ENCODE measurements at places on chromosomes 2 and 18.

DNA sequence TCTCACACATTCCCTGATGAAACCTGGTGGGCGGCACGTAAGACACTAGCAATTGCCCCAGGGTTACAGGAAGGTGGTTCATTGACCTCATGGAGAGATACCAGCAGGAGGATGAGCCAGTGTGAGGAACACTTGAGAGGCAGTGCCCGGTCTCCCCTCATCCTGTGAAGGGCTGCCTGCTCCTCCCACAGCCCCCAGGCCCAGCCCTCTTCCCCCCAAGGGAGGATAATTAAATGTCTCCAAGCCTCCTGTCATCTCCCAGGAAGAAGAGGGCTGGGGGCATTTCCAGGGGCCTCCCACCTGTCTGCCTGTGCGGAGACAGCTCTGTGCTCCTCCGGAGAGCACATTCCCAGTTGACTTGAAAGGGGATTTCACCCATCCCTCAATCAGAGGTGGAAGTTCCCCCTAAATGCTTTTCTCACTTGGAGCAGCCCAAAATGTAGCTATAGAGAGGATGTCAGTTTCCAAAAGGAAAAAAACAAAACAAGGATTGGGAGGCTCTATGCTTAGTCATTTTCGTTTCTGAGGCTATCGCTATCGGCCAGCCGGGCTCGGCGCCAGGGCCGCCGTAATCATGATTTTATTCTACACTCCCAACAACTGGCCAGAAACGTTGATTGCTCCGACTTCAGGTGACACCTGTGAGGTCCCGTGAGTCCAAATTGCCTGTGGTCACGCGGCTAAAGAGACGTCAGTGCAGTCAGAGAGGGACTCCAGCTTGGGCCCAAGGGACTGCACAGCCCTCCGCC, 7.1 kb downstream of the KCNF1 start:
- no peaks in the 10 kb centered on the region for H3K4me1 ChIP-seq
- no peak overlapping the region for H3K4me3 ChIP-seq
- H3K27me3 ChIP-seq, result peaks cover 23% of the 10 kb centered on the region
- no peak overlapping the region for H3K27ac ChIP-seq

GRCh38 chr2:96393989-96394761, 58.6 kb downstream of the NCAPH start:
- no peak for DNase-seq
- no peaks in the 10 kb centered on the region for H3K36me3 ChIP-seq
- H3K27me3 ChIP-seq, result peaks cover 2% of the 10 kb centered on the region
- H3K4me1 ChIP-seq, result peaks cover 3% of the 10 kb centered on the region
- no peak overlapping the region for H3K27ac ChIP-seq

- peaks cover 33% of the 10 kb centered on the region for H3K36me3 ChIP-seq
- H3K4me1 ChIP-seq, result peaks cover 6% of the 10 kb centered on the region
- no peaks in the 10 kb centered on the region for H3K27me3 ChIP-seq
- H3K4me3 ChIP-seq, result no peak overlapping the region
- no peak for DNase-seq
Measured at GRCh38 chr18:79102886-79103285, 33.7 kb downstream of the ATP9B start.

DNA sequence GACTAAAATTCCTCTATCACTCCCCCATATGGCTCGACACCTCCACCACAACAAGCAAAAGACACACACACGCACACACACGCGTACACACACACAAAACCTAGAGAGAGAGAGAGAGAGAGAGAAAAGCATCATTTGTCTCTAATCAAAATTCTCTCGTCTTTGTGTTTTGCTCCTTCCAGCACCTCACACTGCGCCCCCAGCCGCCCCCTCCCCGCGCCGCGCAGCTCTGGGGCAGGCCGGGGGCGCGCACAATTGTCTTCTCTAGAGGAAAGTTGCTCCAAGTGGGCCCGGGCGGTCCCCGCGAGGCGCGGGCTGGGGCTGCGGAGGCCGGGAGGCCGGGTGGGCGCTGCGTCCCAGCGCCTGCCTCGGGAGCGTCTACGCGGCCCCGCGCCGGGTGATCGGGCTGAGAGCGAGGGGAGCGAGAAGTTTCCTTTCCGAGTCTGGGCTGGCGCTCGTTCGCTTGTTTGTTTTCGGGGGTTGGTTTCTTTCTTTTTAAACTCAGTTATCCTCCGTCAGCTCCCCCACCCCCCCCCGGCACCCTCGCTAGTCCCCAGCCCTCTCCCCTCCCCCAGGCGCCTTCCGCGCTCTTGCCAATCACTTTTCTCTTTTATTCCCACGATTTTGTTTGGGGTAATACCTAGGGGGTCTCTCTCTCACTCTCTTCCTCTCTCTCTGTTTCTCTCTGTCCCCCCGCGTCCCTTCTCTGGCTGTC, 4.1 kb downstream of the ZEB2 start:
- peaks cover 12% of the 10 kb centered on the region for H3K36me3 ChIP-seq
- H3K4me1 ChIP-seq, result peaks cover 34% of the 10 kb centered on the region
- peak; percentile 50 for DNase-seq
- H3K27ac ChIP-seq, result peak overlapping the region; percentile 91

DNA sequence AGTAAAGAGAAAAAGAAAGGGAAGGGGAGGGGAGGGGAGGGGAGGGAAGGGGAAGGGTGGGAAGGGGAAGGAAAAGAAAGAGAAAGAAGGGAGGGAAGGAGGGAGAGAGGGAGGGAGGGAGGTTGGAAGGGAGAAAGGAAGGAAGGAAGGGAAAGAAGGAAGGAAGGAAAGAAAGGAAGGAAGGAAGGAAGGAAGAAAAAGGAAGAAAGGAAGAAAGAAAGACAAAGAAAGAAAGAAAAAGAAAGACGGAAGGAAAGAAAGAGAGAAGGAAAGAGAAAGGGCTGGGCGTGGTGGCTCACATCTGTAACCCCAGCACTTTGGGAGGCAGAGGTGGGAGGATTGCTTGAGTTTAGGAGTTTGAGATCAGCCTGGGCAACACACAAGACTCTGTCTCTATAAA, 24.6 kb upstream of the CCNYL1 start:
- no peak overlapping the region for H3K4me3 ChIP-seq
- no peak for DNase-seq
- no peaks in the 10 kb centered on the region for H3K36me3 ChIP-seq
- no peaks in the 10 kb centered on the region for H3K4me1 ChIP-seq
- no peak overlapping the region for H3K27ac ChIP-seq

DNA sequence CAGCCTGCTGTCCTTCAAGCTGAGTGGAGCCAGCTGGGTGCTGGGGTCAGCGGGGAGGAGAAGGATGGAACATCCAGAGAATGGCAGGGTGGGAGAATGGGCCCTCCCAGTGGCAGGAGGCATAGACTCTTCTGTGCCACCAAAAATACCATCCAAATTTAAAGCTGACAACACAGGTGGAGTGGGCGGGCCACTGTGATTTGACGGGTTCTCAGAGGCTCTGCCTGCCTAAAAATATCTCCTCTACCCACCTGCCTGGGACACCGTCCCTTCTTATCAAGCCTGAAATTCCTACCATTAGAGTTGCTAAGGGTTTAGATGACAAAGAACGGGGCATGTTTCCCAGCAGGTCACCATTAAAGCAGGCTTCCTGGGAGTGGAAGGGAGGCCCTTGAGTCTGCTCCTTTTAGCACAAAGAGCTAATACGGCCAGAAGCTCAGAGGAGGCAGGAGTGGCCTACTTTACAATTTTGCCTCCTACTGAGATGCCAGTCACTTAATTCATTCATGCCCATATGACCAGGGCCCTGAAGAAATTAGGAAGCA, 19.8 kb upstream of the MARCHF4 start:
- DNase-seq, result no peak
- no peak overlapping the region for H3K27ac ChIP-seq
- H3K4me1 ChIP-seq, result peaks cover 2% of the 10 kb centered on the region
- H3K4me3 ChIP-seq, result no peak overlapping the region
- no peaks in the 10 kb centered on the region for H3K36me3 ChIP-seq
- H3K27me3 ChIP-seq, result no peaks in the 10 kb centered on the region

- no peaks in the 10 kb centered on the region for H3K4me1 ChIP-seq
- H3K27ac ChIP-seq, result no peak overlapping the region
- H3K27me3 ChIP-seq, result no peaks in the 10 kb centered on the region
- no peak for DNase-seq
Measured at GRCh38 chr2:195763866-195764265, 106.8 kb downstream of the SLC39A10 start.

- no peak overlapping the region for H3K27ac ChIP-seq
- no peaks in the 10 kb centered on the region for H3K36me3 ChIP-seq
- no peaks in the 10 kb centered on the region for H3K4me1 ChIP-seq
Measured at GRCh38 chr2:229952256-229952835, 30.0 kb downstream of the FBXO36 start.

- no peak for DNase-seq
- H3K27me3 ChIP-seq, result no peaks in the 10 kb centered on the region
- H3K4me3 ChIP-seq, result no peak overlapping the region
- no peaks in the 10 kb centered on the region for H3K4me1 ChIP-seq
Measured at GRCh38 chr2:26670931-26671460, 21.5 kb upstream of the KCNK3 start.

GRCh38 chr2:38602136-38602731, 494 bp downstream of the HNRNPLL start:
- H3K4me1 ChIP-seq, result peaks cover 27% of the 10 kb centered on the region
- DNase-seq, result peak; percentile 59
- peak overlapping the region; percentile 84 for H3K4me3 ChIP-seq
- peaks cover 4% of the 10 kb centered on the region for H3K27me3 ChIP-seq
- no peaks in the 10 kb centered on the region for H3K36me3 ChIP-seq

- DNase-seq, result peak; percentile 47
- peak overlapping the region; percentile 4 for H3K27ac ChIP-seq
- H3K27me3 ChIP-seq, result no peaks in the 10 kb centered on the region
Measured at GRCh38 chr2:236552581-236553363, 16.9 kb upstream of the ACKR3 start.

- no peaks in the 10 kb centered on the region for H3K36me3 ChIP-seq
- H3K27me3 ChIP-seq, result no peaks in the 10 kb centered on the region
- H3K4me1 ChIP-seq, result no peaks in the 10 kb centered on the region
- H3K27ac ChIP-seq, result no peak overlapping the region
- DNase-seq, result no peak
Measured at GRCh38 chr18:39942702-39943101, 2012.3 kb upstream of the PIK3C3 start.

GRCh38 chr2:112915300-112916144, 4.6 kb downstream of the IL37 start:
- H3K4me1 ChIP-seq, result no peaks in the 10 kb centered on the region
- no peak overlapping the region for H3K27ac ChIP-seq
- DNase-seq, result no peak
- H3K27me3 ChIP-seq, result no peaks in the 10 kb centered on the region
- H3K4me3 ChIP-seq, result no peak overlapping the region

- H3K4me1 ChIP-seq, result no peaks in the 10 kb centered on the region
- DNase-seq, result no peak
- no peaks in the 10 kb centered on the region for H3K36me3 ChIP-seq
- no peak overlapping the region for H3K27ac ChIP-seq
- no peaks in the 10 kb centered on the region for H3K27me3 ChIP-seq
Measured at GRCh38 chr2:207354462-207354861, 175.3 kb upstream of the CREB1 start.

DNA sequence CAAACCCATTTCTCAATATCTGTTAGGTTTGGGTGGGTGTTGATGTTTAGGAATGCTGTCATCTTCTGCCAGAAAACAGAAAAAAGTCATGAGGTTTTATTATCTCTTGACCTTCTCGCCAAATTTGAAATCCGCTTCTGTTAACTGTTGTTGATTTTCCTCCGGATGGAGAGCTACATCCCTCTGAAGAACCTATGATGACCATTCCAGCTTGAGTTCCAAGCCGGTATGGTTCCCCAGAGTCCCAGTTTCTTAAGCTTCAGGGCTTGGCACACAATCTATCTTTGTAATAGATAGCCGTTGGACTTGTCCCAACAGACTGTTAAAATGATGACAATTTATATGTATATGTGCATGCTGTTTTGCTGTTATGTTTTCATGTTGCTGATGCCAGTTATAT, 1201.0 kb downstream of the LRP1B start:
- no peaks in the 10 kb centered on the region for H3K27me3 ChIP-seq
- no peaks in the 10 kb centered on the region for H3K4me1 ChIP-seq
- H3K4me3 ChIP-seq, result no peak overlapping the region

DNA sequence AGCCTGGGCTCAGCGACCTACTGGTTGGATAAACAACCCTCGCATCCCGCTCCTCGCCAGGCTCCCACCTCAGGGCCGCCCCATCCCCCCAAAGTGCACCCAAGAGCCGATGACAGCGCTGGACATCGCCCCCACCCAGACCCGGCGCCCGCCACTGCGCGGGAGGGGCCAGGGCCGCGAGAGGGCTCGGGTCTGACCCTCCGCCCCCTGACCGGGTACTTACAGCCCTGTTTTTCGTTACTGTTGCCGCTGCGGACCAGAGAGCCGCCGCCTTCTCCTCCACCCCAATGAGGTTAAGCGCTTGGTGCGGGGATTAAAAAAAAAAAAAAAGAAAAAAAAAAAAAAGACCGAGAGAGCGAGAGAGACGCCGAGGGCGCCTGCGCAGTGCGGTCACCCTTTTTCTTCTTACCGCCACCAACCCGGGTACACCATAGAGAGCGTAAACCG, at the start of gene CLASP1:
Gene CLASP1, minus strand, starts transcription at position 314 of the 447 bp plus-strand sequence. CDS start 43,567 bp downstream, outside the sequence.
- no peaks in the 10 kb centered on the region for H3K36me3 ChIP-seq
- H3K27me3 ChIP-seq, result no peaks in the 10 kb centered on the region
- no peak for DNase-seq

DNA sequence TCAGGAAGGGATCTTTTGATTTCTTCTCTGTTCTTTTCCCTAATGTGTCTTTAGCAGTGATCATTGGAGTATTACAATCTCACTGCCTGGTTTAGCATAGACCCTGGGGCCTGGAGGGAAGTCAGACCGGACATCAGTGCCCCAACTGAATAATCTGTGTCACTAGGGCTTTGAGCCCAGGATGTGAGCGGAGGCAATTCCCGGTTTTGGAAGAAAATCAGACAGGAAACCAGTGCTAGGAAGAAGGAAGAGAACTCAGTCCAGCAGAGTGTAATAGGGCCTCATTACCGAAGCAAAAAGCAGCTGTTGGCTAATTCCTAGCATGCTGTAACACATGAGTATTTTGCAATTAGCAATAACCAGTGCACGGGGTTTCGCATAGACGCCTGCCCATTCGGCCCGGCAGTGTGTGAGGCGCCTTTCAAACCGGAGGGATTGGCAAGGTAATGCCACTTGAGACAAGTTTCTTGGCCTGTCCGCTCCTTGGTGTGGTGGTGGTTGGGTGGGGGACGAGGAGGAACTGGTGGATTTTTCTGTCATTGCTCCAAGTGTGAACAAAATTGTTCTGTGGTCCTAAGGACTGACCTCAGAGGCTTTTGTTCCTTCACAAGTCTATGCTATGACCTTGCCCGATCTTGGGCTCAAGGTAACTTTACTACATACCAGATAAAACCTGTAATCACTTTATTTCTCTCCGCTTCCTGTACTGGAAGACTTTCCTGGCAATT, 2.8 kb downstream of the FOSL2 start:
- H3K27me3 ChIP-seq, result no peaks in the 10 kb centered on the region
- peak overlapping the region; percentile 76 for H3K27ac ChIP-seq
- DNase-seq, result no peak
- peak overlapping the region; percentile 87 for H3K4me3 ChIP-seq

GRCh38 chr18:28178720-28179119, 1.8 kb upstream of the CDH2 start:
- no peak overlapping the region for H3K27ac ChIP-seq
- peaks cover 24% of the 10 kb centered on the region for H3K4me1 ChIP-seq
- H3K36me3 ChIP-seq, result no peaks in the 10 kb centered on the region
- H3K27me3 ChIP-seq, result no peaks in the 10 kb centered on the region
- peak; percentile 33 for DNase-seq

DNA sequence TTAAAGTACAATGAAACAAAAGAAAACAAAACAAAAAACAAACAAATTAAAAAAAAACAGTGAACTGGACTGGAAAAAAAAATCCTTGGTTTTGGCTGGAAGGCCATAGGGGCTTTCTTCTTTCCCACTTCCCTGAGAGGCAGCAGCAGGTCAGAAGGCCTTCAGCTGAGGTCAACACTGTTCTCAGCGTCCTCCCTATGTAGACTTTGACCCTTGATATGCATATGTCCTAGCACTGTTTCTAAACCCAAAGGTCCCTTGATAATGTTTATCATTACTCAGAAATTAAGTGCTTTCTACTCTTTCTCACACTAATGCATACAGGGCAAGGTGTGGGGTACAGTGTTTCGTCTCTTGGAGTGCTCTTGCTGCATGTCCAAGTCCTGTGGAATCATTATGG, 75.6 kb upstream of the WDSUB1 start:
- peaks cover 52% of the 10 kb centered on the region for H3K36me3 ChIP-seq
- H3K4me1 ChIP-seq, result no peaks in the 10 kb centered on the region
- H3K27me3 ChIP-seq, result no peaks in the 10 kb centered on the region

Data from common myeloid progenitor, CD34-positive (primary cell).